ENCODE measurements at places on chromosomes 12 and 14.

DNA sequence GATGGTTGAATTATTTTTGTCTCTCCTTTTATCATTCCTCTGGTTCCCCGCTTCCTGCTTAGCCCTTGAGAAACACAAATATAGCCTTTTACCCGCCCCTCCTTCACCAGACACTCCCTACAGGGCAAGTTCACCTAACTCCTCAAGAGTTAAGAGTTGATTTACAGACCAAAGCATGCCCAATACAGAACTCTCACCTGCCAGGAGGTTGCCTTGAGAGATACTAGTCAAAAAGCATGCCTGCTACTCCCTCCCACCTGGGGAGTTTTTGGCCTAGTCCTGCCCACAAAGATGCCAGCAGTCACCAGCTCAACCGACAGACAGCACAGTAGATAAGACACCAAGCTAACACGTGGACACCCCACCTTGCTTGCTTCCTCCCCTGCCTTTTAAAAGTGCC lies 11.2 kb downstream of the LGMN start:
- DNase-seq = no peak

DNA sequence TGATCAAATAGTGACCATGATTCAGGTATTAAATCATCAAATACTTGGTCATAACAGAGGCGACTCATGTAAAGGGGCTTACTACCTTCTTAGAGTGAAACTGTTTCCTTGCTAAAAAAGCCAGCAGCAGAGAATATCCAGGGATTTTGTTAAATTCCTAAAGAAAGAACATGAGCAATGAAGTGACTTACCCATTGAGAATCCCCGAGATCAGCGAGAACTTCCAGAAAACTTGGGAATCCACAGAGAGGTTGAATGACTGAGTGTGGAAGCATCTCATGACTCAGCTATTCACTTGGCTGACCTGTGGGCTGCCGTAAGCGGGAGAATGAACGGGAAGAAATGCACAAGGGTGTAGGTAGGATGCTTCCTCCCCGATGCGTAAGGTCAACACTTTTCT lies 85.3 kb upstream of the KCNA1 start:
- DNase-seq = no peak

DNA sequence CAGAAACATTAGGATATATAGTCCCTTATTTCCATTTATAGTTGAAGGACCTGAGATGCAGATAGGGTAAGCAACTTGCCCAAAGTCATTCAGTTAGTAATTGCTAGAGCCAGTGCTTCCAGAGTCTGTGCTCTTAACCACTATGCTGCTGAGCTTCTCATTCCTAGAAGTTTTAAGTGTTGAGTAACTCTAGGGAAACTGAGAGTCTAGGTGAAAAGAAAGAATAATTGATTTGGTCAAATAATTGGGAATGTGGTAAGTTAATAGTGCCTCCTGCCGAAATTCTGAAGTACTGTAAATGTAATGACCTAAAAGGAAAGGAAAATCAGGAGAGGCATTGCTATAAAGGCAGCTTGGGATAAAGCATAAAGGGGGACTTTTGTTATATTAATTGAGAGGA lies 14.1 kb downstream of the PYROXD1 start:
- DNase-seq = no peak

DNA sequence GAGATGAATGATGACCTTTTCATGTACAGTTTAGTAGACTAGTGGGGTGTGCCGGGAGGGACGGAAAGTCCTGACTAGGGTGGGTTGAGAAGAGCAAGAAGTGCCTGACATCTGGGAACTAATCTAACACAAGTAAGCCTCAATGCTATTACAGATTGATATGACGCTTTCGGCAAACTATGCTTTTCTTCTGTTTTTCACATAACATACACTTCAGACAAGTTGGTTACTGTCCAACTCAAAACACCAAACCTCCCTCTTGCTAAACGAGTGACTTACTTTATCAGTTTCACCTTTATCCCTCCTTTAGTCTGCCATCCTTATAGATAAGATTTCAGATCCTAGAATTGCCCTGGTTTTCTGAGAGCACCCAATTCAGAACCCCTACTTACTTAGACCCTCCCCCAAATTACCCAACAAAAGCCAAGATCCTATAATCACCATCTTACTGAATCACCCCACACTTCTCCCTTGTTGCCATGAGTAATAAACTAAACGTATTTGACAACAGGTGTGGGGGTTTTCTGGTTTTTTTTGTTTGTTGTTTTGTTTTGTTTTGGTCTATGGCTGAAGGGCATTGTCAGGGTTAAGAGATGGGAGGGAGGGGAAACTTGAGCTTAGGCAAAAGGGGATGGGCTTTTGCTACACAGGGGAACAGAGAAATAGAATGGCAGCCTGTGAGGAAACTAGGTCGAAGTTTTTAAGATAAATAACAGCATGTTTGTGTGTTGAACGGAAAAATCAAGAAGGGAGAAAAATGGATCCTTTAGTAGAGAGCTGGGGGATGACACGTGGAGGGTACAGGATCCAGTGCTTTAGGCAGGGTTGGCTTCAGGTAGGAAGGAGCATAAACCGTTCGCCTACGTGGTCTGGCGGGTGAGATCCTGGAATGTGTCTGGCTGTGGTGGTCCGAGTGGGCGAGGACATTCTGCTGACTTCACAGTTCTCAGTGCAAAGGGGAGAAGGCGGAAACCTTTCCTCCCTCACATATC lies 6.1 kb upstream of the PSMA3 start:
- DNase-seq = no peak

GRCh38 chr12:53219292-53219955 lies 12.4 kb upstream of the ITGB7 start:
- peak; percentile 47 for DNase-seq

DNA sequence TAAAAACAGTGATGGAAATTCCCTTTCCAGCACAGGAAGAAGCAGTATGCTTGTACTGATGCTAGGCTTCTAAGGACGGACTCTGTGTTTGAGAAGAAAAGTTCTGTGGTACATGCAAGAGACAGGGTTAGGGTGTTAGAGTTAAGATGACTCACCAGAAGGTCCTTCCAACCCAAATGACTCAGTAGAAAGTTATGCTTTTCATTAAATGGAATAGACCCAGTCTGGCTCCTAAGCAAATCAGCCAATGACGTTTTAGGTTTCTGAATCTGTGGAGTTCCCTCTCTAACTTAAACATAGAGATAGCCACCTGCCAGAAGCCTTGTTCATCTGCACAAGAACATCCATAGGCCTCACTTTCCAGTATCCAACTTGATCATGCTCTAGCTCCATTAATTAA lies 5.7 kb downstream of the PTHLH start:
- no peak for DNase-seq

DNA sequence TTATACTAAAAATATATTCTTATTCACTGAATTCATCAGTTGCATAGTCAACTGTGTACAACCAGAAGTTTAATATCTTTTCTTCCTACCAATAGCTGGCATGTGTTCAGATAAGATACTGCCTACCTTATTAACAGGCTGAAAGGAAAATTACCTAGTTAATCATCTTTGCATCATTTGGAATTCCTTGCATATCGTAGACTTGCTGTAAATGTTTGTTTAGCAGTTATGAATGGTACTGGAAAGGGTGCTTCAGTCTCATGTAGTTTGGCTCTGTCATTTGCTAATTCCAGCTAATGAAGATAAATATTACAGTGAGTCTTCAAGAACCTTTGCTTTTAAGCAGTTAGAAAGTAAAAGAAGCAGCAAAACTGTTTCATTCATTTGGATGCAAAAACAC lies 84.4 kb downstream of the PPHLN1 start:
- DNase-seq = no peak

- DNase-seq = no peak
These were observed 37.3 kb downstream of the NCKAP5L start for GRCh38 chr12:49790741-49791555.

DNA sequence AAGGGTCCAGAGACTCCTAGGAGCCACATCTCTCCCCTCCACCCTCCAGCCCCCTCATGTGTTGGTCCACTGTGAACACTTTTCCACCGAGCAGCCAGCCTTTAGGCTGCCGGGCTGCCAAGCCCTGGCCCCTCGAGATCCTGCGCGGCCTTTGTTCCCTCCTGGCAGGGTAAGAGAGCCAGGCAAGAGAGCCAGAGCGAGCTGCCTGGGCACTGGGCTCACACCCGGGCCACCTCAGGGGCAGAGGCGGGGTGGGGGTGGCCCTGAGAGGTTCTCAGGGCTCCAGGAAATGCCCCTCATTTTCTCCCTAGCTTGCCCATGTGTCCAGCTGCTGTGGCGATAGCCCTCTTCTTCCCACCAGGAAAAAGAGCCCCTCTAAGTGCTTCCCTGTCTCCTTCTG lies 44.8 kb downstream of the LTBP2 start:
- no peak for DNase-seq

DNA sequence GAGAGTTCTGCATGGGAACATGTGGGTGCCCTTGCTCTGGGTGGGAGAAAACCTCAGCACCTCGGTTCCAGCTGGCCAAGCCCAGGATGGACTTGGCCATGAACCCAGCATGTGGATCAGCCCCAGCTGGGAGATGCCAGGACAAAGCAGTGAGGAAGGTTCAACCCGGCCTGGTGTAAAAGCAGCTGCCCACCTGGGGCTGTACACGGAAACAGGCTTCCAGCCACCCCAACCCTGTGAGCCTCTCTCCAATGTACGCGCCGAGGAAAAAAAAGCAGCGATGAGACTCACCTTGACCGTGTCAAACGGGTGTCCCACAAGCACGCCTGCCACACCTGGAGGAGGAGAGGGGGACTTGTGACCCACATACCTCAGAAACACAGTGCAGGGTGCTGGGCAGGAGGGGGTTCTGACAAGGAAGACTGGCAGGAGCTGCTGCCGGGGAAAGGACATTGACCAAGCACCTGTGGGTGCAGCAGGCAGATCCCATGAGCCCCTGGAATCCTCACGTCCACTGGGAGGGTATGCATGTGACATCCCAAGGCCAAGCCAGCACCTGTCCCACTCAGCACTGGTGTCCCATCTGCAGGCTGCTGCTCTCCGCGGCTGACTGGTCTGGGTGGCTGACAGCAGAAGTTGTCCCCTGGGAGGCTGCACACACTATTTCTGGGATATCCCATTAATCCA lies 7.5 kb downstream of the SLC25A29 start:
- no peak for DNase-seq

GRCh38 chr12:4118017-4118510 lies 155.5 kb upstream of the CCND2 start:
- DNase-seq = no peak

- peak; percentile 5 for DNase-seq
These were observed 4.1 kb downstream of the CD163L1 start for GRCh38 chr12:7439579-7440505.

DNA sequence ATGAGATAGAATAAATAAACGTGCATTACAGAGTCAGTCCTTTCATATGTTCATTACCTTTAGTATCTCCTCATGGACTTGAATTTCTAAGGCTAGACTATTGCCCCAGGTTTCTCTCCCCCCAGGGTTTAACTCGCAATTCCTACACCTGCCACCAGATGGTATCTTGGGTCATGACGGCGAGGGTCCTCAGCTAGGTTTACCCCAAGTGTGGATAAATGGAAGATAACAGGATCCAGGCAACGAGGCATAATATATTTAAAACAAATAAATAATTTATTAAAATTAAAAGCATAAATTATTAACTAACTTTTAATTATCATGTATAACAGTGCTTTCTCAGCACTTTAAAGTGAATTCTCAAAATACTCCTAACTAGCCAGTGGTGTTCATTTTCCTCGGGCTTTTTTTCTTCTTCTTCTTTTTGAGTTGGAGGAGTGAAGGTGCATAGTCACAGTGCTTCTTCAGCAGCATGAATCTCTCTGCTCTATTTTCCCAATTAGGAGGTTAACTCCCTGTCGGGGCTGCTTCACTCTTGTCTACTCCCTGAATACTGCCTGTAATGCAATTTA lies 243.5 kb upstream of the CAND1 start:
- peak; percentile 35 for DNase-seq

DNA sequence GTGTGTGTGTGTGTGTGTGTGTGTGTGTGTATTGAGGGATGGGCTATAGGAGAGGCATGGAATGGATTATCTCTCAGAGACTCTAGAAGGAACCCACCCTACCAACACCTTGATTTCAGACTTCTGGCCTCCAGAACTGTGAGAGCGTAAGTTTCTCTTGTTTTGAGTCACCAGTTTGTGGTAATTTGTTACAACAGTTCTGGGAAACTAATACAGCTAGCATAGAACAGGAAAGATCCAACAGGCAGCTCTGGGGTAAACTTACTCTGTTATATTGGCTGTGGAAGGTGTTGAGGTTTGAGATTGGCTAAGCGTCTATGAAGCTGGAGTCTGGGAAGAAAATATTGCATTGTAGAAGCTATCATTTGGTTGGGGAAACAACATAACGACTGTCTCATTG lies 334.3 kb downstream of the AACS start:
- DNase-seq = no peak

DNA sequence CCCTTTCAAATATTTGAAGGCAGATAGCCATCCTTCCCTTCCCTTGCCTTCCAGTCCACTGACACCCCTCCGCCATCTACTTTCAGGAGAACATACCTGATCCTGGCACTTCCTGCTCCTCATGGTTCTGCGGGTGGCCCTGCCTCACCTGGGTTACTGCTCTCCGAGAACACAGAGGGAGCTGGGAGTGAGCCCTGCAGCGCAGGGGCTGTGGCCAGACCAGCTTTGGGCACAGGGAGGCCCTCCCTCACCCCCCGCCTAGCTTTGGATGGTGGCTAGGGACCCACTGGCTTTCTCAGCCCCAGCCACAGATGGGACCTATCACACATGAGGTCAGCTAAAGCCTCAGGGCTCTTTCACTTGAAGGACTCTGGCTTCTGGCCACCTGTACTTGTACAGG lies 12.4 kb downstream of the IQSEC3 start:
- DNase-seq = no peak

DNA sequence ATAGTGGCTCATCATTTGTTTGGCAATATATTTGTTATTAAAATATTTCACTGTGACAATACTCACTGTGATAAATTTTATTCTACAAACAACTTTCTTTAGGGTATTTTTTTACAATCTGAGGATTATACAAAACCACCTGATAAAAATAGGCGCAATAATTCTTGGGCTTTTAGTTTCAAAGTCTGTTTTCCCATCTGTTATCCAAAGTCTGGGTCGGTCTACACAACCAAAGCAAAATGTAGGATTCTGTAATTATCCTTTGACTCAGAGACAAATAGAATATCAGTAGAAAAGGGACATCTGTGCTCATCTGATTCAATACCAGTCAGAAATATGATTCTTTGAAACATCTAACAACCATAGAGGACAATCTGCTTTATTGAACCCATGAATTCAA lies 271.8 kb upstream of the AMIGO2 start:
- no peak for DNase-seq

DNA sequence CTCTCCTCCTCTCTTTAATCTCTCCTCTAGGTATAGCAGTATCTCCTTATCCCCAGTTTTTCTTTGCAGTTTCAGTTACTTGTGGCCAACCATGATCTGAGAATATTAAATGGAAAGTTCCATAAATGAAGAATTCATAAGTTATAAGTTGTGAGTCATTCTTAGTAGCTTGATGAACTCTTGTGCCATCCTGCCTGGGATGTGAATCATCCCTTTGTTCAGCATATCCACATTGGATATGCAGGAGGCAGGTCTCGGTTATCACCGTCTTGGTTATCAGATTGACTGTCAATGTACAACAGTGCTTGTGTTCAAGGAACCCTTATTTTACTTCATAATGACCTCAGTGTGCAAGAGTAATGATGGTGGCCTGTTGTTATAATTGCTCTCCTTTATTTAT lies 134.0 kb downstream of the TMEM117 start:
- no peak for DNase-seq

GRCh38 chr14:99586054-99586760 lies 17.8 kb downstream of the CCDC85C start:
- DNase-seq = no peak

- DNase-seq = no peak
These were observed 104.6 kb downstream of the AACS start for GRCh38 chr12:125169870-125170269.
